Cerebellar nuclear complex (tissue), 1 donor: ENCODE measurements at places on chromosomes 7 and 10.
A peak's percentile ranks its signal among the peaks of the same experiment; 100 is the strongest.

DNA sequence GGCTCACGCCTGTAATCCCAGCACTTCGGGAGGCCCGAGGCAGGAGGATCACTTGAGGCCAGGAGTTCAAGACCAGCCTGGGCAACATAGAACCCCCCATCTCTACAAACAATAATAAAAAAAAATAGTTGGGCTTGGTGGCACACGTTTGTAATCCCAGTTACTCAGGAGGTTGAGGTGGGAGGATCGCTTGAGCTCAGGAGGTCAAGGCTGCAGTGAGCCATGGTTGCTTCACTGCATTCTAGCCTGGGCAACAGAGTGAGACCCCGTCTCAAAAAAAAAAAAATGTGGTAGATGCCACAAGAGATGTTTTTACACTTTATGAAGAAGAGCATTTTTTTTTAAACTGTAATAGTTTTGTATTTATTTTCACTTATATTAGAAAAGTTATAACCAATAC lies 12.8 kb downstream of the NYAP1 start:
- no peak for DNase-seq

GRCh38 chr10:86391986-86392722 lies 25.6 kb upstream of the GRID1 start:
- DNase-seq, result no peak

DNA sequence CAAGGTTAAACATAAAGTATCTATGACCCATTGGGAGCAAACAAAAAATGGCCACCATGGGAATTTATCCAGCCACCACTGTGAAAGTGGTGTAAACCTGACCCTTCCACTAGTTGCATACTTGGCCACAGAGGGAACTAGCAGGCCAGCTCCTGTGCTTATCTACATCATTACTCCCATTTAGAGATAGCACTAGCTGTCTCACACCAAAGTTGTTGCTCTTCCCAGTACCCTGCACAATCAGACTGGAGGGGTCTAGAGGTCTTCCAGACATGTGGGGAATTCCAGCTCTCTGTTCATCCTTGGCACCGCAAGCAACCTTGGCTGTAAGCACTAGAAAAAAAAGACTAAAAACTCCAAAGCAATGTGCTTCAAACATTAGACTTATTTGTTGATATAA lies 113.9 kb downstream of the IPMK start:
- no peak for DNase-seq

GRCh38 chr7:137890449-137890921 lies 43.7 kb upstream of the DGKI start:
- DNase-seq, result no peak

DNA sequence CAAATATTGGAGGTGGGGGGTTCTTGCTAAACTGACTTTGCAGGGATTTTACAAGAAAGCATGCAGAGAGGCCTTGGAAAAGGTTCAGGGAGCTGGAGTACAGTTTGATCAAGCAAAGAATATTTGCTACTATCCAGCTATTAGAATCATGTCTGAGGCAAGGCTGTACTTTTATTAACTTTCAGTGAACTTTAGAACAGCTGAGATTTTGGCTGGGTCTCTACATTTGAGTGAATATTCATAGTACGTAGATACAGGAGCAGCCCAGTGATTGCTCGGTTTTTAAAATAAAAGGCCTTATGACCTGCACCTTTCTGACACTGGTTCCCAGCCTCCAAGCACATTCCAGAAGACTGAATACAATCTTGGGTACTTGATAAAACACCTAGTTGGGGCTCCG lies 496.8 kb upstream of the AKR1E2 start:
- DNase-seq, result no peak

DNA sequence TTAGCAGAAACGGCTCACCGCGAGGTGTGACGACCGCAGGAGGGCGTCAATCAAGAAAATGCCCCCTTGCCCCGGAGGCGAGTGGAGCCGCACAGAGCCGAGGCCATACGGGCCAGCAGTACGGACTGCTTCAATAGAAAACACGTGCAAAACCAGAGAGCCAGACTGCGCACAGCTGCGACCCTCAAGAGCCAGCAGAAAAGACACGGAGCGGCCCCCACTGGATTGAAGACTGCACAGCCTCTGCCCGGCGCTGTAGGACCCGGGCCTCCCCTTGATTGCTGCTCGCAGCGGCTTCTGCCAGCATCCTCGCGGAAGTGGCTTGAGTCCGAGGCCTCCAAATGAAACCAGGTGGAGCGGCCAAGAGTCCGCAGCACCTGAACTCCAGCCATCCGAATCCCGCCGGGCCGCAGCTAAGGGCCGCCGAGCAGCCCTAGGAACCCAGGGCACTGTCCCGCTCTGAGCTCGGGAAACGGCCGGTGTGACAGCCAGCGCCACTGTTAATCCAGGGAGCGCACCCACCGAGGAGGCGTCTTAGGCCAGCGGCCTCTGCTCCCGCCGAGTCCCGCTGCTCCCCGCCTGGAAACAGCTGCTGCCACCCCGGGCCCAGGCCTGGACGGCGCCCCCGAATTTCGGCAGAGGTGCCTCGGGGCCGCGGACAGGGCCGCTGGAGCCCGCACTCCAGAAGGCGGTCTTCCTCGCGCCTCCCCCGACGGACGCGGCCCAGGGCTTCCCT lies 660 bp upstream of the HHEX start:
- DNase-seq, result no peak

DNA sequence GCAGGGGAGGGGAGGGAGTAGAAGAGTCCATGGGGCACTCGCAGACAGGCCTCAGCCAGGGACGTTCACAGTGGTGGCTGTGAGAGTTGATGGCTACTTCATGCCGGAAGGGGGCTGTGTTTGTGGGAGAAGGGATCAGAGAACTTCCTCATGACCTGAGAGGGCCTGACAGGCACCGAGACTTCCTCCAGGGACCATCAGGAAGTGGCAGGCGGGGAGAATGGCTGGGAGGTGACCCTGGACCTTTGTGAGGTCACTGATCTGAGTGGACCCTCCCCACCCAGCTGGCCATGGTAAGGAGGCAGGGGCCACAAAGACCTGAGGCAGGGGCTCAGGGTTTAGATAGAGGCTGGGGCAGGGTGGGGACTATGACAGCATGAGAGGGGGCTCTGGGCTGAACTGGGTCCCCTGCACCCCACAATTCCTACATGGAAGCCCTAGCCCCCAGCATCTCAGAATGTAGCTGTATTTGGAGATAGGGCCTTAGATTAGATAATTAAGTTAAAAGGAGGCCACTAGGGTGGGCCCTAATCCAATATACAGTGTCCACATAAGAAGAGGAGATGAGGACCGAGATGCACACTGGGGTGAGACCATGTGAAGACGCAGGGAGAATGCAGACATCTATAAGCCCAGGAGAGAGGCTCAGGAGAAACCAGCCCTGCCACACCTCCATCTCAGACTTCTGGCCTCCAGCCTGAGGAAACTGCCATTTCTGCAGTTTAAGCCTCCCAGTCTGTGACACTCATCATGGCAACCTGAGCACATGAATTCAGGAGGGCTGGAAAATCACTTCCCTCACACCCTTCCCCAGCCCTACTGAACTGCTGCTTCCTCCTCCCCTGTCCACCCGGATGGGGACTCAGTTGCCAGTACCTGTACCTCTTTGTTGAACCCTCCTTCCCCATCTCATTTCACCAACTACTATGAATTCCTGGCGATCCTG lies 273.9 kb upstream of the ZNF32 start:
- no peak for DNase-seq

- peak; percentile 14 for DNase-seq
These were observed 97.7 kb upstream of the PCBD1 start for GRCh38 chr10:70985824-70986622.

- no peak for DNase-seq
These were observed 473 bp downstream of the ADCK2 start for GRCh38 chr7:140673063-140673773.

DNA sequence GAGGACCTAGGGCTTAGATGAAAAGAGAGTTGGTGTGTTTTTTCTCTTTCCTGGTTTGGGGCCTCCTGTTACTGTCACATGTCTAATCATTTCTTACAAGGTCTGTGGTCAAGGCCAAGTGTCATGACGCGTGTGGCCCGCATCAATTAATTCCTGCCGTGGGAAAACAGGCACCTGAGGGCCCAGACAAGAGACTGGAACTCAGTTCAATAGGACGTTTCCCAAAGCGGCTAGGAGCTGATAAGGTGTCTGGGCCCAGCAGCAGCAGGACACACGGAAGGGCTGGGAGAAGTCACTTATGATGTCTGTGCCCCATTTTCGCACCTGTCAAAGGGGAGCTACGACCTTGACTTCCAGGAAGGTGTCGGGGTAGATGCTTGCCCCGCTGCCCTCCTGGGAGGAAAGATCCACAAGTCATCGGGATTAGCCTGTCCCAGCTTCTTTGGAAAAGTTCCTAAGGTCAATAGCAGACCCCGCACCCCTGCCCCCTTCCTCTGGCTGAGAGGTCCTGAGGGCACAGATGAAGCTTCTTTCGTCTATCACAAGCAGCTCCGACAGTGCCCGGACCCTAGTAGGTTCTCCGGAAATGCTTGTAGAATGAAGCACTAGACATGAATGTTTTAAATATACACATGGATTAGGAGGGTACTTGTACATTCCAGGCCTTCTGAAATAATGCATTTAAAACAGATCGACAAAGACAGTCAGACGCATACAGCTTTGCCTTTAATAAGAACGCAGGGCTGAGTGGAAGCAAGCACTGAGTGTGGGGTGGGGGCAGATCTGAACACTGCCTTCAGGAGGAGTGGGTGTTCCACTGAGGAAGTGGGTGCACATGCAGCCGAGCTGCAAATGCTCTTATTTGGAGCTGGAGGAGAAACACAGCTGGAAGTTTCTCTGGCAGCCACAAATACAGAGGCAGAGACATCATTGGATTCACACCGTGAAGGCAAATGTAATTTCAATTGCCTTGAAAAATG lies 237.5 kb upstream of the GRB10 start:
- DNase-seq, result no peak
